ENCODE measurements at places on chromosomes 4 and X.

DNA sequence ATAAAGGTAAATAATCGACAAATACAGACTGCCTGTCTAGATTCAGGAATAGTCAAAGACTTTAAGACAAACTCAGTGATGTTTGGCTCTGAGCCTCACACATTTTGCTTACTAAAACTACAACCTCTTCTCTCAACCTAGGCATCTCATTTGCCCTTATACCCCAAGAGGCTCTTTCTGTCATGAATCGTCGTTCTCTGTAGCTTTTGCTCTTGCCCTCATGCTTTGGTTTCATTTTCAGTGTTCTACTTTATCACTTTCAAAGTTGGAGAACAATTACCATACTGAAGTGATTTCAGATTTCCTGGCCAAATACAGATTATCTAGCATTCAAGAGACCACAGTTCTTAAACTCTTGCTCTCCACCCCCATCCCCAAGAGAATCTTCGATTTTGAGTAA is 114.1 kb upstream of the RAP2C start:
- no peak for DNase-seq
- H3K36me3 ChIP-seq, result no peaks in the 10 kb centered on the region
- no peak overlapping the region for H3K4me3 ChIP-seq

GRCh38 chr4:37595875-37596680 is 90.1 kb downstream of the RELL1 start:
- H3K27ac ChIP-seq, result no peak overlapping the region
- H3K27me3 ChIP-seq, result no peaks in the 10 kb centered on the region
- H3K4me1 ChIP-seq, result no peaks in the 10 kb centered on the region
- no peak overlapping the region for H3K4me3 ChIP-seq
- no peaks in the 10 kb centered on the region for H3K36me3 ChIP-seq
- DNase-seq, result no peak

DNA sequence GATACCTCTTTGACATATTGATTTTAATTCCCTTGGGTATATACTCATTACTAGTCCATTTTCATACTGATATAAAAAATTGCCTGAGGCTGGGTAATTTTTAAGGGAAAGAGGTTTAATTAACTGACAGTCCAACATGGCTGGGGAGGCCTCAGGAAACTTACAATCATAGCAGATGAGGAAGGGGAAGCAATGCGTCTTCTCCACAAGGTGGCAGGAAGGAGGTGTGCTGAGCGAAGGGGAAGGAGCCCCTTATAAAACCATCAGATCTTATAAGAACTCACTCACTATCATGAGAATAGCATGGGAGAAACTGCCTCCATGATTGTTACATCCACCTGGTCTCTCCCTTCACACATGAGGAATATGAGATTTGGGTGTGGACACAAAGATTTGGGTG is 42.4 kb downstream of the MSX1 start:
- no peaks in the 10 kb centered on the region for H3K4me1 ChIP-seq
- H3K4me3 ChIP-seq, result no peak overlapping the region
- no peak overlapping the region for H3K27ac ChIP-seq

- H3K4me3 ChIP-seq, result no peak overlapping the region
- H3K36me3 ChIP-seq, result no peaks in the 10 kb centered on the region
- H3K27me3 ChIP-seq, result no peaks in the 10 kb centered on the region
These were observed 17.6 kb downstream of the HS6ST2 start for GRCh38 chrX:132940727-132941327.

DNA sequence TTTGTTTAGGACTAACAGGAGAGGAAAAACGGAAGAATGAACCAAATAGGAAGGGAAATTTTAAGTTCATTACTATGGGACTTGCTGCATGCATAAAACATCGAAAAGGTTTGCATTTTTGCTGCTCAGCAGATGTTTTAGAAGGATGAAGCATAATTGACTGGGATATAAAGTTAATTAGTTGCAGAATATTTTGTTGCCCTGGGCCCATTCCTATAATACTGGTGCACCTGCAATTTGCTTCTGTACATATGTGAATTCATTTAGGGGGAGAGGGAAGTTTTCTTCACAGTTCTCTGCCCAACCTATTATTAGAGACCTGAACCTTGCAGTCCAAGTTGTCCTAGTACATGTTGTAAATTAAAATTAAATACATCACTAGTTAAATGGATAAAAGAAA is 232.0 kb downstream of the UGT8 start:
- H3K4me3 ChIP-seq, result no peak overlapping the region
- no peak for DNase-seq
- peaks cover 8% of the 10 kb centered on the region for H3K4me1 ChIP-seq
- H3K27me3 ChIP-seq, result no peaks in the 10 kb centered on the region
- H3K36me3 ChIP-seq, result peaks cover 2% of the 10 kb centered on the region

- H3K4me1 ChIP-seq, result no peaks in the 10 kb centered on the region
- no peak for DNase-seq
- H3K36me3 ChIP-seq, result no peaks in the 10 kb centered on the region
- H3K4me3 ChIP-seq, result no peak overlapping the region
- H3K27ac ChIP-seq, result no peak overlapping the region
These were observed 434.9 kb downstream of the PDGFC start for GRCh38 chr4:156536661-156537060.

DNA sequence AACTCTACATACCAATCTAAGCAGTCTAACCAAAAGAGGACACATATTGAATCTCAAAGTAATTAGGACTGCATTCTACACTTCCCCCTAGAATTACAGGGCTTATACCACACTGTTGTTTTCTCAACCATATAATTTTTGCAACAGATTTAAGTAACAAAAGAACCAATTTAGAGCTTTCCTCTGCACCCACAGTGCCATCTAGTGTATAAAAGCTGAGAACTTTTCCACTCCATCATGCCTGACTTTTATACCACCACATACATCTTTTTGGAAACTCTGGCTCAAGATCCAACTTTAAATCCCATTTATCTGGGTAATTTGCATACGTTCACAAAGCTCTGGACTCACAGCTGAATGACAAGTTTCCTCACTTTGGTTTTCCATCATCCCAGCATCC is 99.5 kb downstream of the EFHC2 start:
- H3K4me3 ChIP-seq, result no peak overlapping the region
- no peaks in the 10 kb centered on the region for H3K4me1 ChIP-seq
- H3K27ac ChIP-seq, result no peak overlapping the region
- no peaks in the 10 kb centered on the region for H3K36me3 ChIP-seq

GRCh38 chrX:46710425-46710824 is 48.5 kb downstream of the SLC9A7 start:
- no peak for DNase-seq
- no peaks in the 10 kb centered on the region for H3K4me1 ChIP-seq

DNA sequence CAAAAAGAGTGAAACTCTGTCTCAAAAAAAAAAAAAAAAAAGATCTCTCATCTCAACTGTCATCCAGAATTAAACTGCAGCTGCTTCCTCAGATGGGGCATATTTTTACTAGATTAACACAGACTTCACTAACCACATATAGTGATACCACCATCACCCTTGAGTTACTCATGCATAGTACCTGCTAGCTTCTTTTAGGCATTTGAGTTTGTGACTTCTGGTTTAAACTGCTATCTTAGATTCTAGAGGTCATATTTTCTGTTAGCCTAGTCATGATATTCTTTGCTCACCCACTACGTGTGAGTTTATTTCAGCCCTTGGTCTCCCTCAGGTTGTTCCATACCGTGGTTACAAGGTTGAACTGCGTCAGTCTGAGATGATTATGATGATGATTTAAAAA is 154.9 kb upstream of the BMP3 start:
- H3K27me3 ChIP-seq, result no peaks in the 10 kb centered on the region
- H3K36me3 ChIP-seq, result no peaks in the 10 kb centered on the region
- H3K4me3 ChIP-seq, result no peak overlapping the region
- no peak overlapping the region for H3K27ac ChIP-seq
- no peaks in the 10 kb centered on the region for H3K4me1 ChIP-seq

DNA sequence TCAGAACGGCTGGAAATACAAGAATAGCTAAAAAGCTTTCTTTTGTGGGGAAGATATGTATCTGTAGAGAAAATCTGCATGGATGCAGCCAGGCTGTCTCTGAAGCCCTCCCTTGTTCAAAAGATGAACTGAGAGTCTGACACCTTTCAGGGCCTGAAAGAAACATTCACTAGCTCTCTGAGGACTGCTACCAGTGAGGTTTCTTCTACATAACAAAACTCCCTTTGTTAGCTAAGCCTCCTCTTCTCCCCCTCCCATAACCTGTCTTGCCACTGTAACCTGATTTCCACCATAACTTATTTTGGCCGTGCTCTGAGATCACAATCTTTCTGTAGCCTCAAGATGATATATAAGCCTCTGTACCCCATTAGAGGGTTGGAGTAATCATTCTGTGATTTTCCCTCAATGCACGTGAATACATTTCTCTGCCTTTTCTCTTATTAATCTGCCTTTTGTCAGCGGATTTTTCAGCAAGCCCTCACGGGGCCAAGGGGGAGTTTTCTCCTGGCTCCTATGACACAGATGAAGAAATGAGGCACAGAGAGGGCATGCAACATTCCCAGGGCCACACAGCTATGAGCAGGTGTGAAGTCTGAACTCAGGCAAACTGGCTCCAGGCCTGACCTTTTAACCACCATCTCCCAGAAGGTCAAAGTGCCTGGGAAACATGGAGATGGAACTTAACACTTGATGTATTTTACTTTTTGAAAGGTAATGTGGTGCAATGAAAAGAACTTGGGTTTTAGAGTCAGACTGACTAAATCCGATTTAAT is 161.6 kb upstream of the PRDX4 start:
- no peaks in the 10 kb centered on the region for H3K36me3 ChIP-seq
- H3K4me3 ChIP-seq, result no peak overlapping the region
- no peak for DNase-seq

DNA sequence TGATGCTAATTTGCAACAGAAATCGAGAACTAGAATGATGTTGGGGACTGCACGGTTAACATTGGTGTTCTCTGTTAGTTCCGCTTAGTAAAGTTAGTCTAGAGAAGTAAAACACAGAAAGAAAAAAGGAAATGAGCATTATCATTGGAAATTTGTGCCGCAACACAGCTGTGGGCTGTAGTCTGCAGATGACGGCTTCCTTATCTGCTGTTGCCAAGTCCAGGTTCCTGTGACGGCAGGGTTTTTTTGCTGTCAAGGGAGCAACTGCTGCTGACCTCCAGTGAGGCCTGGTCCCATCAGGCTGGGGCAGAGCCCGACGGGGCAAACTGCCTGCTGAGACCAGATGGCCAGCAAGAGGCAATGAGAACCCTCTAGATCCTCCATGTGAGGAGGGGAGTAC is 38.9 kb upstream of the PHEX start:
- DNase-seq, result no peak
- peaks cover 4% of the 10 kb centered on the region for H3K36me3 ChIP-seq
- no peak overlapping the region for H3K27ac ChIP-seq

- H3K4me3 ChIP-seq, result no peak overlapping the region
- H3K4me1 ChIP-seq, result no peaks in the 10 kb centered on the region
- no peak overlapping the region for H3K27ac ChIP-seq
- no peak for DNase-seq
These were observed 116.9 kb downstream of the RAB28 start for GRCh38 chr4:13367244-13367643.

DNA sequence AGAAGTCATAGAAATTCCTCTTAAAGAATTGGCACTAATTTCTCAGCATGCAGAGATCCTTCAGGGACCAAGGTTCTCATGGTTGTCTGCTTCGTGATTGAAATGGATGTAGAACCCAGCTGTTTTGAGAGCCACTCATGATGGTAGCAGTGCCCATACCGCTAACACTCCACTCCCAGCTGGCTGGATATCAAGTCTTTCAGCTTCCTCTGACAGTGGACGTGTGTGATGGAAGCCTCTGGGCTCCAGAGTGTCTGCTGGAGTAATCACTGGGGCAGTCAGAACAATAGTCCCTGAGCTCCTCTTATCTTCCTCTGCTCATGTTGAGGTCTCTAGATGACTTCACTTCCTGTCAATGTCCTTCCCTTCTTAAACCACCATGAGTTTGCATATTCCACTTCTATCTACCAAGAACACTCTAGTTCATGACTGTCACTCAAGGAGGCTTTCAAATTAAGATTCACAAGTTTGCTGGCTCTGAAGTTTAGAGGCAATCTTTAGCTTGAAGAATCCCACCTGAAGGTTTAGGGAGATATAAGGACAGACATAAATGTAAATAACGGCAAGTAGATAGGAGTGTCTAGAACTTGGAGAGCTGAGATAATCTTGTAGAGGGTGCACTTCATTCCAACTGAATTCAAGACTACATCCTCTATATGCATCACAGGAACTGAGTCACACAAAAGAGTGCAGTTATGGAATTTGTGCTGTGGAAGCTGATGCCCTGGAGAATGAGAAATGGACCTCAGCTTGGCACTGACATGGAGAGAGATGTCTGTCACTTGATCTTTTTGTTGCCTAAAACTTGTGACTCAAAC is 64.5 kb upstream of the WDR1 start:
- H3K27ac ChIP-seq, result no peak overlapping the region
- no peaks in the 10 kb centered on the region for H3K27me3 ChIP-seq
- H3K4me1 ChIP-seq, result no peaks in the 10 kb centered on the region
- H3K4me3 ChIP-seq, result no peak overlapping the region
- no peaks in the 10 kb centered on the region for H3K36me3 ChIP-seq

DNA sequence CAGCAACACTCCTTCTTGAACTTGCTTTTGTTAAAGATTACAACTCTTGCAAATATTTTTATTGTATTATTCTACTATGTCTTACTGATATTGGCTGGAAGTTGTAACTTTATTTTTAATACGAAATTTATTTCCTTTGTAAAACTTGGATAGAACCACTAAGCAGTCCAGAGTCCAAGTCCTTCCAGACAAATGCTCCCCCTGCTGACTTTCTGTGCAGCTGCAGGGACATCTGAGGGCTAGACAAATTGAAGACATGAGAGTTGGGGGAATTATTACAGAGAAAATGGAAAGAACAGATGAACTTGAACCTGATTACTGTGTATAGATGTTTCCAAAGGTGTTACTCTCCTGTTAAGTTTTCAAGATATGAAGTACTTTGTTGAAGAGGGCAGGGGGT is 238.8 kb downstream of the GRIA3 start:
- no peaks in the 10 kb centered on the region for H3K36me3 ChIP-seq
- H3K27me3 ChIP-seq, result peaks cover 3% of the 10 kb centered on the region
- no peak overlapping the region for H3K4me3 ChIP-seq

- no peak for DNase-seq
- H3K4me1 ChIP-seq, result no peaks in the 10 kb centered on the region
- H3K27me3 ChIP-seq, result no peaks in the 10 kb centered on the region
- H3K27ac ChIP-seq, result no peak overlapping the region
- no peak overlapping the region for H3K4me3 ChIP-seq
- H3K36me3 ChIP-seq, result no peaks in the 10 kb centered on the region
These were observed 51.1 kb upstream of the UNC5C start for GRCh38 chr4:95599777-95600400.

DNA sequence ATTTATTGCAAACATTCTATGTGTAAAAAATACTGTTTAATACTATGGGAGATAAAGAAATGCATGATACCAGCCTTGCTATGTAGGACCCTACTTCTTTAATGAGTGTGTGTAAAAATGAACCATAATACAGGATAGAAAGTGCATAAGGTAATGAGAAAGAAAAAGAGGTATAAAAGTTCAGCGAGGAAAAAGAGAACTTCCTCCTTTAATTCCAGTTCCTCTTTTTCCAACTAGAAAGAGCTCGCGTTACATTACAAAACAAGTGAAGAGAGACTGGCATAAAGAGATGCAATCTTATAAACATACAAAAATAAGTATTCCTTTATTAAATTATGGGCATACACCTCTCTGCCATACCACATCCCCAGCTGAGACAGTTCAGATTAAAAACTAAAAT is 77.4 kb downstream of the ANKRD17 start:
- H3K27me3 ChIP-seq, result no peaks in the 10 kb centered on the region
- no peak for DNase-seq
- H3K4me1 ChIP-seq, result peaks cover 8% of the 10 kb centered on the region
- H3K4me3 ChIP-seq, result no peak overlapping the region
- peaks cover 6% of the 10 kb centered on the region for H3K36me3 ChIP-seq

All from A673 (cell line).